T-helper 2 cell treated with Interferon-gamma antibody and Interleukin-4, amounts not matched to agents 5 μg/mL and 100 μg/mL, for 36 hours (primary cell): ENCODE measurements at places on chromosomes 3 and 15.
A peak's percentile ranks its signal among the peaks of the same experiment; 100 is the strongest.

GRCh38 chr3:161310649-161311423, 60.5 kb downstream of the SPTSSB start:
- DNase-seq, result peak; percentile 54

DNA sequence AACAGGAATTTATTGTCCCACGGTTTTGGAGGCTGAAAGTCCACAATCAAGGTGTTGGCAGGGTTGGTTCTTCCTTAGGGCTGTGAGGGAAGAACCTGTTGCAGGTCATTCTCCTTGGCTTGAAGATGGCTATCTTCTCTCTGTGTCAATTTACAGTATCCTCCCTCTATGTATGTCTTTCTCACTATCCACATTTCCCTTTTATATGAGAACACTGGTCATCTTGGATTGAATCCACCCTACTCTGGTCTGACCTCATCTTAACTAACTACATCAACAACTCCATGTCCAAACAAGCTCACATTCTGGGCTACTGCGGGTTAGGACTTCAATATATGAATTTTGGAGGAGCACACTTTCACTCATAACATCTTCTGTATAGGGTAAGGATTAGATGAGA, 61.9 kb downstream of the CLDN1 start:
- DNase-seq, result no peak

- DNase-seq, result no peak
Observed at GRCh38 chr3:148054999-148055398, 642.7 kb upstream of the AGTR1 start.

DNA sequence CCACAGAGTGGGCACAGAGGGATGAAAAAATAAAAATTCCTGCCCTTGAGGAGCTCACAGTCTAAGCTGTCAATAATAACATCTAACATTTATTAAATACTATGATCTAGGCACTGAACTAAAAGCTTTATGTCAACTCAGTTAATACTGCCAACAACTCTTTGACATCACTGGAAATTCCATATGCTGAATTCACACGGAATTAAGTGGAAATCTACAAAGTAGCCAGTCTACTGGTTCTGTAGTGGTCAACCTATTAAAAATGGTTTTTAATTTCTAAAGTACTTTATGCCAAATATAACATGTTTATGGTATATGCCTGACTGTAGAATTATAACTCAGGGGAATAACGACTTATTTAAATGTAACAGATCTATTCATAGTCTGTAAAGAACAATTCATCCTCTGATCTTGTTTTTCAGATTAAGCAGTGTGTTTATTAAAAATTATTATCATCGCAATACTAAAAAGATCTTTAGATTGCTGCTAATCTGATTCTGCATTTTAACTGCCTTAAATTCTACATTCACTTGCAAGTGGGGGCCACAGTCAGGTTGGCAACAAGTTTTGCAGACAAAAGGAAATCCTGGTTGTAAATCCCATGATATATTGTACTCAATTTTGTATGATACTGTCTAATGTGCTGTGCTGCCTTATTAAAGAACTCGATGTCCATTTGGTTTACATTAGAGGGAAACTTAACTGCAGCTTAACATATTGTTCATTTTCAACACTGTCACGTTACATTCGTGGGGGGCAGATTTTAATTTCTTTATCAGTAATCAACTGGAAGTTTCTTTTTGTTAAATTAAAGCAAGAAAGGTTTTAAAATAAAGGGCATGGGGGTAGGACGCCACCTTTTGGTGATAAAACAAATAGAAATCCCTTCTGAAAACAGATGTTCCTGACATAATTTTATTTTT, 2.6 kb upstream of the FOXP1 start:
- no peak for DNase-seq

DNA sequence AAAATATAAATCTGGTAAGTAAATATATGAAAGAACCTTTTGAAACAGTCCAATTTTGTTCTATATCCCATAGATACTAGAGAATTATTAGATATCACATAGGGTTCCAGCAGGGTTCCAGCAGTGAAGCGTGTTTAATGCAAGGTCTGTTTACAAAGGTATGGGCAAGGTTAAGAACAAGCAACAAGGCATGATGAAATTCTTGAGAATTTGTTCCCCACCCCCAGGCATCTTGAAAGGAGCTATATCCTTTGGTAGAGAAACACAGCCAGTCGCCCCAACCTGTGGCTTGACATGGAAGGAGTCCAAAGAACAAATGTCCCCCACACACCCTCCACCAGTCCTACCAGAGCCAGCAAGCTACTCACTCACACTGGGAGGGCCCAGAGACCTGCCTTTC, 18.6 kb upstream of the FNDC3B start:
- no peak for DNase-seq

GRCh38 chr3:183500981-183501704, 54.4 kb downstream of the KLHL6 start:
- no peak for DNase-seq

- DNase-seq, result no peak
Observed at GRCh38 chr15:99502661-99503060, 63.1 kb upstream of the MEF2A start.

DNA sequence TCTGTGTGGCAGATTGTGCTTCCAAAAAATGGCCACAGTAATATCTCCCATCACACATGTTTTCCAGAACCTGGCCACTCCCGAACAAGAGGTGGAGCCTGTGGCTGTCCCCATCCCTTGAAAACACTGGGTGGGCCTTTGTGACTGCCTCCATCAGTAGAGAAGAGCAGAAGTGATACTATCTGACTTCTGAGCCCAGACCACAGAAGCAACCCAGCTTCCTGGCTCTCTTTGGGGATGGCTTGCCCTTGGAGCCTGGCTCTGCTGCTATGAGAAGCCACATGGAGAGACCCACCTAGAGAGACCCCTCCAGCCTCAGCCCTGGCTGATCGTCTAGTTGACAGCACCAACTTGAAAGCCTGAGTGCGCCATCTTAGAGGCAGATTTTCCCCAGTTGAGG, 39.8 kb upstream of the CMTM8 start:
- DNase-seq, result no peak

- DNase-seq, result no peak
Observed at GRCh38 chr15:88440021-88440420, 27.2 kb downstream of the MRPL46 start.

DNA sequence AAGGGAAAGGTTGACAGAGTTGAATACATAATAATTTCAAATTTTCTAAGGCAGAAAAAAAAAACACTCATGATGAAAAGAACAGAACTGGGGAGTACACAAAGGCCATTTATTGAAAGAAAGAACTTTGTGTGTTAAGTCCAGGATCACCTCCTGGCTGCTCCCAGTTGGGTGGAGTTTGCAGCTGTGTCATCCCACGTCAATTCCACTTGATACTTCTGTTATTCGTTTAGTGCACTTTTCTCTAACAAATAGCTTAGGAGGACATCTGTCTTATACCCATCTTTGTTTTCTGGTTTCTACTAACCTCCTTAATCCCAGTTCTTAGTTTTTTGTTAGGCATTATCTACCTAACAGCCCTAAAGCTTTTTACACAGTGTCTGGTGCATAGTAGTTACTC, 44.7 kb downstream of the SGO1 start:
- no peak for DNase-seq

GRCh38 chr15:31905054-31905453, 125.3 kb upstream of the CHRNA7 start:
- no peak for DNase-seq

DNA sequence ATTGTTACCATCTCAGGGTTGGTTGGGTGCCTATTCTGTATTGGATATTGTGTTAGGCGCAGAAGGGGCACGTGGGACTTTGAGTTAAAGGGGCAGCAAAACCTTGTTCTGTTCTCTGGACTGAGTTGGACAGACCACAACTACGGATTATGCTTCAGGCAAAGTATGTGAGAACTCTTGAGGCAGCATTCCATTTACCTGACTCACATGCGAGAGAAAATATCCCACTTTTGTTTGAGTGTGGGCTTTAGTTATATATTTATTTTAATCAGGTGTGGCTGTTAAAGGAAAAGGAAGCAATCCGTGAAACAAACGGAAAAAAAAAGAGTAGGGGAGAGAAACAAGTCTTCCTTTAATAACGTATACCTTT, 627 bp upstream of the PLS1 start:
- DNase-seq, result no peak

- DNase-seq, result no peak
Observed at GRCh38 chr15:52673312-52673711, 5.9 kb downstream of the ATOSA start.

GRCh38 chr3:54572197-54572895, 355.5 kb downstream of the LRTM1 start:
- no peak for DNase-seq

DNA sequence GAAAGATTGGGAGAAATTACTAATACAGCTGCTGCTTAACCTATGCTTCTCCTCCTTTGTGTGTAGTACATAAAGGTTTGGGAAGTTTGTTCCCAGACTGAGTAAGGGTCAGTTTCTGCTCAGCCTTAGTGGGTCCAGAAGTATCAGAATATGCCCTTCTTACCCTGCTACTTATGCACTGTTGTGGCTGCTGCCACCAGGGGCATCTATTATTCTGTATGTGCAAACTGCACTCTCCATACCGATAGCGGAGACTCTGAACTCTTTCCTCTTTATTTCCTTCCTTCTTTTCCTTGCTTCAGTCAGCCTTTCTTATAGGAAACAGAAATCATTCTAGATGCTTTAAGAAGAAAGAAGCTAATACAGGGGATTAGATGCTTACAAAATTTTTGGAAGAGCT, 4.0 kb downstream of the NEDD4 start:
- DNase-seq, result no peak

DNA sequence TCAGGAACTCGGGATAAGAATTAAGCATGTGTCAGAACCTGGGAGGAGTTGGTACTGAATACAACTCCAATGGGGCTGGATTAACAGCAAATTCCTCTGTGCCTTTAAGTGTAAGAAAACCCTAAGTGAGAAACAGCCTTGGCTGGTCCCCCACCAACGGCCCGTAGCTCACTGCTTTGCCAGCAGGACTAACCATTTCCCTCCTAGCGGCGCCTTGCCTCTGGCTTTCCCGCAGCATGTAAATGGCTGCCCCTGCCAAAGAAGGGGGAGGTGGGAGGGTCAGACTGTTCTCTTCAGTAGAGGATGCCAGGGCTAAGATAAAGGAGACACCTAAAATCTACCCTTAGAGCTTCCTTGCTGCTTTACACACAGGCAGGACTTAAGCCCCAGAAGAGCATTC, 51.0 kb upstream of the SH3GL3 start:
- DNase-seq, result no peak

DNA sequence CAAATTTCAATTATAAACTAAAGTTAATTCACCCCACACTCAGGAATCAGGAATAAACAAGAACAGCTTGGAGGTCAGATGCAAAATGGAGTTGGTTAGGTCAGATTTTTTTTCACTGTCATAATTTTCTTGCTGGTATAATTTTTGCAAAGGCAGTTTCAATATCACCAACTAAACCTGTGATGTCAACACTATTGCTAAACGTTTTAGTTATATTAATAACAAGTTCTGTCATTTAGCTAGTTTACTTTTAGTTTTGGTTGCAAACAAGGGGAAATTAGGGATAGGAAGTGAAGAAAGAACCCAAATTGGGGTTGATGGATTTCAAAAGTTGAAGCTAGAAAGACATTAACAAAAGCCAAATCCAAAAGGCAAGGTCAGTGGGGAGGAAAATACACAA, 4.6 kb upstream of the CPB1 start:
- no peak for DNase-seq

DNA sequence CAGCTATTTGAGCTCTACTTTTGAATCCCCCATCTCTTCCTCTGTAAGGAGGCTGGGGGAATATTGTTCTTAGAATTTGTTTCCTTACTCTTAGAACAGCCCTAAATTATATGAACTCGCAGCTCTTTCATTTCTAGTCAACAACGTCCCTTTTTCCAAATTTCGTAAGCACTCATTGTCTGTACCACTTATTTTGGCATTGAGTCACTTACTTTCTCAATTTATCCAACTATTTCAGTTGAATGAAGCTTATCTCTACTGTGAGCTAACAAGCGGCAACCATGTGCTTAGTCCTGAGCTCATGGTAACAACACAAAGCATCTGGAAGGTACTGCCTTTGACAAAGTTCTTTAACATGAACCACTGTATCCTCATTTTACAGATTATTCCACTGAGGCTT, 191.1 kb downstream of the GREM1 start:
- no peak for DNase-seq

DNA sequence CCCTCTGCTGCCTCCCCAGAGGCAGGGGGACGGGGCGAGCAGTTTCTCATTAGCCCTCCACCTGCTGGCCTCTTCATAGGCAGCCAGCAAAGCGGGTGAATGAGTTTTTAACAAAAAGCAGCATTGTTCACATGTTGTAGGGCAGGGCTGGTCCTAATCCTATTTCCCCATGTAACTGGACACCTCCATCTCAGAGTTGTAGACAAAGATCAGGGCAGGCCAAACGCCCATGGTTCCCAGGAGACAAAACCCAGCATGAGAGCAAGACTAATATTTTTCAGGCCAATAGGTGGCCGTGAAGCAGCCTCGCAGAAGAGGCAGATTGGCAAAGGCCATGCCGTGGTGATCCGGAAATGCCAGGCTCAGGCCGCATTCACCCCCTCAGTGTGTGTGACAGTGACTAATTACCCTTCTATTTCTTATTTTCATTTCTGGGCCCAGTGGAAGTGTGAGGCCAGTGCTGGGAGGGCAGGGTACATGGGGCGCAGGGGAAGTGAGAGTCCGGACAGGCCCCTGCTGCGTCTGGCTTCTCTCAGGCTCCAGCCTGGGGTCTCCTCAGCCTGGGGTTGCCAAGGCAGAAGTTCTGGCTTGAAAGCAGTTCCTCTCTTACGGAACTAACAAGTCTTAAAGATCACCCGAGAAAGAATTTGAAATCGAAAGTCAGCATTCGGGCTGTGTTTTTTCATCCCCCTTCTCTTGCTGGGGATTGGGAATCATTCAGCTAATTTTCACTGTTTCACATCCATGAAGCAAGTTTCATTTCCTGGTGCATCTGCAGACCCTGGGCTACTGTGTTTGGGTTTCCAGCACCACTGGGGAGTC, 64.8 kb downstream of the BOC start:
- no peak for DNase-seq

GRCh38 chr3:59429198-59429597, 379.4 kb upstream of the CFAP20DC start:
- no peak for DNase-seq

GRCh38 chr3:71433631-71434030, 149.9 kb downstream of the FOXP1 start:
- no peak for DNase-seq

DNA sequence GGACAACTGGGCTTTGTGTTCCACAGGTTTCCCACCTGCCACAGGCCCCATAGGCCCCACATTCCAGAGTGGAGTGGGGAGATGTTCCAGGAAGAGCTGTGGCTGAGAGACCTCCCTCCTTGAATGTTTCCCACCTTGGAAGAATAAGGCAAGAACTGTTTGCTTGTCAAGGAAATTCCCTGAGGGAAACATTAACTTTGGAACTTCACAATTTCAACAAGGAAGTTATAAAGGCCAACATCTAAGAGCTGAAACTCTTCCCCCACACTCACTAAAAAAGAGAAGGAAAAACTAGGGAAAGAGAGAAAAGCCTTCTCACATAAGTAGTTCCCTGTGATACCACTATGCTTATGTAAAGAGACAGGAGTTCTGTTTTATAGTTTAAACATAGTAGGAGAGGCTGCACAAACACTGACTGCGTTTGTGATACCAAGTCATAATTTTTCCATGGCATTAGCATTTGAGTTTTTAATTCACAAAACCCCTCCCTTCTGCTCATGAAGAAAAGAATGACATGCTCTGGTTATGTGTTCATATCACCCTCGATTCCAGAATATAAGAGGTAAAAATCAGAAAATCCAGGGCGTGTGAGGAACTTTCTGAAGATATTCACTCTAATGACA, 39.8 kb upstream of the SPRED1 start:
- DNase-seq, result no peak
